ENCODE measurements at places on chromosomes 16 and 17. TPM values are rescaled to one million over a fixed set of nuclear protein-coding genes. Genes with fewer than 3 reads are reported as not detected.

Gene RAB37
- total RNA-seq, result 0.26 TPM

Gene C17orf78
- not detected for total RNA-seq

Gene MYCBPAP
- total RNA-seq, result 2.3 TPM

Gene HID1
- under 0.01 TPM for total RNA-seq

Gene NT5M
- total RNA-seq, result 1.2 TPM

Gene EFCAB3
- total RNA-seq, result not detected

Gene KRT17
- total RNA-seq, result 0.26 TPM

Data from fibroblast of lung (primary cell).